Stimulated activated CD8-positive, alpha-beta memory T cell treated with anti-CD3 and anti-CD28 coated beads, Interleukin-15, amount 100 ng/mL, for 24 hours (primary cell): ENCODE measurements at places on chromosomes 6 and 20.

- DNase-seq, result no peak
Observed at GRCh38 chr6:10837009-10837621, 1.2 kb downstream of the MAK start.

DNA sequence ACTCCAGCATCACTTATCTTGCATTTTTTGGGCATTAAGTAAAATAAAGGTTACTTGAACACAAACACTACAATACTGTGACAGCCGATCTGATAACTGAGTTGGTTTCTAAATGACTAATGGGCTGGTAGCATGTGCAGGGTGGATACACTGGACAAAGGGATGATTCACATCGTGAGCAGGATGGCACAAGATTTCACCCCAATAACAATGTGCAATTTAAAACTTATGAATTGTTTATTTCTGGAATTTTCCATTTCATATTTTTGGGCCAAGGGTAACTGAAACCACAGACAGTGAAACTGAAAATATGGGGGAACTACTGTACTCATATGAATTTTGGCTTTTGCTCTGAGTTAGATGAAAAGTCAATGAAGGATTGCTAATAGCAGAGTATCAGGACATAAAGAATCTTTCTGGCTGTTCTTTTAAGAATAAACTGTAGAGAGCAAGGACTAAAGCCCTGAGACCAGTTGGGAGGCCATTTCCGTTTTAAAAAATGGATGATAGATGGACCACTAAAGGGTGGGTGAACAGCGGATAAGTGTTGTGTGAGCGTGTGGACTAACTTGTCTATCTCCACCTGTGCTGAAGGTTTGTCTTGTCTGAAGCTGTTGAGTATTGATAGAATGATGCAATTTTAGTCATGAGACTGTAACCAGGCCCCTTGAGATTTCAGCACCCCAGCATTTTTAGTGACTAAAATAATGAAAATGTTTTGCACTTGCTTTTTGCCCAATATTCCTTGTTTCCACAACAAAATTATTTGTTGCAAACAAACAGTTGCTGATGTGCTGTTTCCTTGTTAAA is 8.2 kb downstream of the SPINT3 start:
- DNase-seq, result no peak

DNA sequence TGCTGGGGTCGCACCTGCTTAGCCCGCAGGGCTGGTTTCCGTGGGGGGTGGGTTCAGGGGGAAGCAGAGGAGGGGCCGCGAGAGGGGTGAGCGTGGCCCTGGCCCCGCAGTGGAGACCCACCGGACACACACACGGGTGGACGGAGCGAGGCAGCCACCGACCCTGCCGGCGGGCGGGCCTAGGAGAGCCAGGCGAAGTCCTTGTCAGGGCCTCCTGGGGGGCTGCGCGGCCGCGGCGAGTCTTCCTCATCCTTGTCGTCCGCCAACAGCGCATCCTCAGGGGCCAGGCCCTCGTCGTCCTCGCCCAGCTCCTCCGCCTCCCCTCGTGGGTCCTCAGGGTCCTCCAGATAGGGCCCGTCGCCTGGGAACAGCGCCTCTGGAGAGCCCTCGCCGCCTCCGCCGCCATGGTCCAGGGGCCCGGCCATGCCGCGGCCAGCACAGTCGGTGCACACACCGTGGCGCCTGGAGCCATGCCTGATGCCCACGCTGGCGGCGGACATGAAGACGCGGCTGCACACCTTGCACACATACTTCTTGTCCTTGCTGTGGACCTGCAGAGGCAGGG is 7.3 kb downstream of the SLC2A4RG start:
- DNase-seq, result no peak

DNA sequence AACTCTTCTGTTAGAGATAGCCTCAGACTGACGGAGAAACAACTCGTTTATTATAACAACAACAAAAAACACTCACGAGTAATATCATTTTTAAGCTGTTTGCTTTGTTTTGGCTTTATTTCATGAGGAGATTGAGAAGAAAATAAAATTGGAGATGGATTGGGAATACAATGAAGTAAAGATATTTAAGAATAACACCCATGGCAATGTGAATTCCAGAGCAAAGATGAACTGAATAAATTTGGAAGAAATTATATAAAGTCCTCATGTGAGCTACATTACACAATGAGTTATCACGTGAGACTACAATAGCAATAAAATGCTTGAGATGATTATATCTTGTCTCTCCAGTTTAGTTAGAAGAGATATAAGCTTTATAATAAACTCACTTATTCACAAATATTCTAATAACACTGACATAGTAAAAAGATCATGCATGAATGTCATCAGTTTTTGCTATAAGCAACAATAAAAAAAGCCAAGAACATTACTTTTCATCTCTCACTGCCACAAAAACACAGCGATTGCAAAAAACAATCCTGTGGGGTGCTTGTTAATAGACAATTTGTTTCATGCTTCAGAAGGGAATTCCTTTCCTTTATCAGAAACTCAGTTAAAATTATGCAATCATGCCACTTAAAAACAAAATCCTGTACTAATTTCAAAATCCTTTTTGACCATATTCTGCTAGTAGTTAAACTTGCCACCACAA is 696.7 kb upstream of the MARCKS start:
- DNase-seq, result no peak

- no peak for DNase-seq
Observed at GRCh38 chr20:31666258-31667042, 28.7 kb downstream of the COX4I2 start.

DNA sequence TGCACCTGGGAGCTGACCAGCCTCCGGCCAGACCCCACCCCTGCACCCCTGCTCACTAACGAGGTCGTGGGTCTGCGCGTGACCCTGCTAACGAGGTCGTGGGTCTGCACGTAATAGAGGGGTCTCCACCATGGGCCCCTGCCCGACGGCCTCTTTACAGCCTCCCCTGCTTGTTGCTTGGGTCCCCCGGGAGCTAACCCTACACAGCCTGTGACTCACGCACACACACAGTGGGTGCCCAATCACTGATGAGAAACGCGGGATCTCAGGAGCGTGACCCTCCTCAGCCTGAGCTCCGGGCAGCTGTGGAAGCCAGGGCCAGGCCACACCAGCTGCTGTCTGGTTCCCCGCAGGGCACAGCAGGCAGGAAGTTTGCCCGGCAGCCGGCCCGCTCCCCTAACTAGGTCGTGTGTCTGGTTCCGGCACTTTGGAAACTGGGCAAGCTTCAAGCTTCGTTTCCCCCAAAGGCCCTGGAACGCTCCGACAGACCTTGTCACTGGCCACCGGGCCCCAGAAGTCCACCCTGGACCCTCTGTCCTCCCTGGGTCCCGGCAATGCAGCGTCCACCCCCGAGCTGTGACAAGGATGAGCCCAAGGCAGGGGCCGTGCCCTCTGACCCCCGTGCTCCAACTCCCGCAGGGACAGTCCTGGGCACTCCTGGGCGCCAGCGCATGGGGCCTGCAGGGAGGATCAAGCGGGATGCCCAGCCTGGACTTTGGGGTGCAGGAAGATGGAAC is 767 bp downstream of the PTK6 start:
- DNase-seq, result no peak

DNA sequence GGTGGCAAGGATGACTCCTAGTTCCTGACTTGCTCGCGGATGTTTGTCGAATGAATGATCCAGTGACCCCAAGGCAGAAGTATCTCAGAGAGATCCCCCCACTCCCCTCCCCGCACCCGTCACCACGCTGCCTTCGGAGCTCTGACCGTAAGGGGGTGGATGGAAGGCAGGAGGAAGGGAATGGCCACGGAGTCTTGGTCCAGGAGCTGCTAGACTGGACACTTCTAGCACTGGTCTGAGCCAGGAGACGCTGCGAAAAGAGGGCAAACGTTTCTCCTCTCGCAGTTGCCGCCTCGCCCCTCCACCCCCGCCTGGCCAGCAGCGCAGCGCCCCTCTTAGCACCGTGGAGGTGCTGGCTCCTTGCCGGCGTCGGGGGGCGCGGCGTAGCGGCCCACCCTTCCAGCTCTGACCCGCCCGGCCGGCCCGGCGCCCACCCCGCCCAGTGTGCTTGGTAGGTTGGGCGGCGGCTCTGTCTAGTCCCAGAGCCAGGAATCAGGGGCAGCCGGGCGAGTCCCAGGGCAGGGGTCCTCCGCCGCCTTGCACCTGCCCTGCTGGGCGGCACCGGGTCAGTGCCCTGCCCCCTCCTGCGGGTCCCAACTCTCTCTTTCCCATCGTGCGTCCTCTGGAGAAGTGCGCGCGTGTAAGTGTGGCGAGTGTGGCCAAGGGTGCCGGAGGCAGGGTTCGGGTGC is 2.4 kb upstream of the DBNDD2 start:
- DNase-seq, result no peak

DNA sequence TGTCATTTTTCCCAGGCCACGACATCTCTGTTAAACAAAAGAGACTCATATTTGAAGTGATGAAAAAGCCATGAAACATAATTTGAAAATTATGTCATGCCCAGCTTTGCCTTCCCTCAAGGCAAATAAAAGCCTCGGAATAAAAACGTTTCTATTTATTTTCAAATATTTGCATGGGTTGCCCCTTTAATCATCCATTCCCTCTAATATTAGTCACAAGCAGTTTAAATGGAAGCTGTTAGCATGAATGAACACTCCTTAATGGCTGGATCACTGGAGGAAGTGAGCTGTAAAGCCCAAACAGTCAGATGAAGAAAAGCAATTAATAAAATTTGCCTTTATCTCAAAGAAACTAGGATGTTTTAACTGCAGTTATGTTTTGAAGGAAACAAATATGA is 69.3 kb upstream of the STMND1 start:
- no peak for DNase-seq

DNA sequence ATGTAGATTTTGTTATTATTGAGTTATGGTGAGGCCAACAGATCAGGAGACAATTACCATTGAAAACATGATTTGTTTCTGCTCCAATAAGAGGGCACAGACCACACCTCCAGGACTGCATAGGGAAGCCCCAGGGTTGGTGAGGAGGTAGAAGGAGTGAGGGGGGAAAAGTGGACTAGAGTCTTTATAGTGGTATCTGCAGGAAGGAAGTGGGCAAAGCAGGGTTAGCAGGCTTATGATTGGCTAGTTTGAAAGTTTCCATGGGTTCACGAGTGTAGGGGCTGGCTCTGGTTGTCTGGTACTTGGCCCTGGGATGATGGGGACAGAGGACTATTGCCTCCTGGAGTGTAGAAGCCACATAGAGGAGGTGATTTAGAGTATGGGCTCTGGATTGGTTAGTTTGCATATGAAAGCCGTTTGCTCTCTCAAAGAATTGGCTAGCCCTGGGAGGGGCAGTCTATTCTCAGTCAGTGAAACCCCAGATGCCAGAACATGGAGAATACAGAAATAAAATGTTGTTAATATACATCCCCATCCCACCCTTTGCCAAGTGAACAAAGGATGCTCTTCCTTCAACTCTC is 156.6 kb downstream of the KLHL32 start:
- DNase-seq, result no peak

GRCh38 chr6:142207265-142207877 is 60.3 kb downstream of the VTA1 start:
- DNase-seq, result no peak

DNA sequence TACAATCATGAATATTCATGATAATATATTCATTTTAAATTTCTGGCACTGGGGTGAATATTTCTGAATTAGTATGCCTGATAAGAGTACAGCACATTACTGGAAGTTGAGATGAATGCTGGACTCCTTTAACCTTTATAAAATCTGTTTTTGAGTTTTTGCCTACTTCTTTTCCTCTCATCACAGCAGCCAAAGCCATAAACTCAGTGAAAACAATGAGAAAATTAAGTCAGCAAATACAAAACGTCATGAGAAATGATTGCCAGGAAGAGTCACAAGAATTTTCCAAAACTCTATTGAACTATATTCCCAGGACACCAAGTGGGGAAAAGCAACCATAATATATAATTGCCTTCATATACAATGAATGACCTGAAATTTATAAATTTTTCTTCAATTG is 837.6 kb downstream of the TBC1D32 start:
- no peak for DNase-seq

DNA sequence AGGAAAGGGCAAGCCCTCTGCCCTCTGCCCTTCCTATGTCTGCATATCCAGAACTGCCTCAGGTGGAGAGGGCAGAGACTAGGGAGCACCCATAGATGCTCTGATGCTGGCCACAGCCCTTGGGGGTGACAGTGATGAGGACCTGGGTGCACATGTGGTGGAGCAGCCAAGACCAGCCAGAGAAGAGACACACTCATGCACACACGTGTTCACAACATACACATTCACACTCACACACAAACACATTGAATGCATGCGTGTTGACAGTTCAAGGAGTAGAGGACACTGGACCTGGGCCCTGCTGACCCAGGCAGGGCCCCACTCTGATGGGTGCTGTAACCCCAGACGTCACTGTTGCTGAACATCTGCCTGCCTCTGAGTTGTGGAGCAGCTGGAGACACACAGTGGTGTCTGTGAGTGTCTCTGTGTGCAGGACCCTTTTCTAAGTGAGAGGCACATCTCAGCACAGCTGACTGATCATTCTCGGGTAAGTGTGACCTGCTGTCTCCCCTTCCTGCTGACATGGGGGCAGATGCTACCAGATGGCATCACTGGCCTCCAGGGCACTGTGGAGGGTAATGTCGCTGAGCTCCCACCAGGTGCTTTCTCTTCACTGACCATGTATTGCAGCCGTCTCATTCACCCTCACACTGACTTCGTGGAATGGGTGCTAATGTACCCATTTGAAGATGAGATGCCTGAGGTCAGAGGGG is 30.1 kb upstream of the MAS1L start:
- DNase-seq, result no peak

DNA sequence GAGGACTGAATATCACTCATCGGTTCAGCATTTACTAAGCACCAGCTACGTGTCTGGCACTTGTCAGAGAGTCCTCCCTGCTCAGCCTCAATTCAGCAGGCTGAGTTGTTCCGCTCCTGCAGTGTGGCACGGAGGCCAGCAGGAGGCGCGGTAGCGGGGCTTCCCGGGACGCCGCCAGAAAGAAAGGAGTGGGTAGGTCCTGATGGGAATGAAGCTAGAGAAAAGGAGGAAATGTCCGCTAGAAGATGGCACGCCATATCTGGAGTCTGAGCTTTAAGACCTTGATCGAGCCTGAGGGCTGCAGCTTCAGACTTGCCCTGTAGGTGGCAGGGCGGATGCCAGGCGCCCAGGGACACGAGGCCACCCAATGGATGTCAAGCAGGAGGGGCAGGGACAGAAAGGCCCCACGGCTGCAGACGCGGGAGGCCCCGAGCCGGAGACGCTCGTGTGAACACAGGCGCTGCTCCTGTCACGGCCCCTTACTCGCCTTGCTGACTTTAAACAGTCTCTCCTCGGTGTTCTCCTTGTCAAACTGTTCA is 18.7 kb downstream of the SERPINB6 start:
- DNase-seq, result no peak

- no peak for DNase-seq
Observed at GRCh38 chr20:12466915-12467314, 541.9 kb upstream of the SPTLC3 start.

DNA sequence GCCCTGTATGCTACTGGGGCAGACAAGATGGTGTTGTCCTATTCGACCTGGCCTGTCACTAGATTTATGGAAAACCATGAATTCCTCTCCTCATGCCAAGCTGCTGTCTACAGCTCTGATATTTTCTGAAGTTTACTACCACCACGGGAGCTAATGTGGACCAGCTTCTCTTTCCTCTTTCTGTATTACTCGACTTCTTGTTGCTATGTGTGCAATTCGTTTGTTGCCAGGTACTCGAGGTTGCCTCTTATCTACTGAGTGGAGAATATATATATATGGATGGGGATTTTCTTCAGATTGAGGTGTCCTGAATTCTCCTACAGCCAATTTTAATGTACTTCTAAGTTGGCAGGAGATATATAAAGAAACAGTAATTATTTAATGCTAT is 34.7 kb downstream of the MAN1A1 start:
- no peak for DNase-seq
